GM03348 (cell line): ENCODE measurements at places on chromosomes 1 and 21.

- DNase-seq = peak; percentile 16
Observed at GRCh38 chr1:68973459-68974244, 476.8 kb upstream of the DEPDC1 start.

GRCh38 chr1:113676524-113676923, 82.8 kb downstream of the PHTF1 start:
- no peak for DNase-seq

- DNase-seq = no peak
Observed at GRCh38 chr1:52877554-52877953, 35.0 kb downstream of the ZYG11A start.

DNA sequence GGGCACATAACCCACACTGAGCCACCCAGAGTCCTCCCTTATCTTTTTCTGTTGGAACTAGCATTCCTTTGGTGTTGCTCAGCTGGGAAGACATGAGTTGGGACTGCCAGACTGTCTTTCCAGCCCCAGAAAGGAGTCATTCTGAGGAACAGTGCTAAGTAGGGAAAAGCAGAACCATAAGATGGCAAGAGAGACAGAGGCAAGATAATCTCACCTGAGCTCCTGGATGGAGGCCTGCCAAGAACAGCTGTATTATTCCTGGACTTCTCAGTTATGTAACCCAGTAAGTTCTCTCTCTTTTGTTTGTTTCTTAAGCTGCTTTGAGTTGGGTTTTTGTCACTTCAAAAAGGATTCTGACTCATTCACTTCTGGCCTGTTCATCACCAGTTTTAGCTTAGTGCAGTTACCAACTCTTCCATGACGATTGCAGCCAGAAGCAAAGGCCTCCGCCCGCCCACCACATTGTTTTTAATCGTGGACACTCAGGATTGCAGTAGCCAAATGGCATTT, 134.4 kb downstream of the OMA1 start:
- DNase-seq = peak; percentile 49

- DNase-seq = no peak
Observed at GRCh38 chr1:19877181-19877750, 4.9 kb upstream of the OTUD3 start.

GRCh38 chr21:25501996-25502665, 105.2 kb downstream of the MRPL39 start:
- no peak for DNase-seq

DNA sequence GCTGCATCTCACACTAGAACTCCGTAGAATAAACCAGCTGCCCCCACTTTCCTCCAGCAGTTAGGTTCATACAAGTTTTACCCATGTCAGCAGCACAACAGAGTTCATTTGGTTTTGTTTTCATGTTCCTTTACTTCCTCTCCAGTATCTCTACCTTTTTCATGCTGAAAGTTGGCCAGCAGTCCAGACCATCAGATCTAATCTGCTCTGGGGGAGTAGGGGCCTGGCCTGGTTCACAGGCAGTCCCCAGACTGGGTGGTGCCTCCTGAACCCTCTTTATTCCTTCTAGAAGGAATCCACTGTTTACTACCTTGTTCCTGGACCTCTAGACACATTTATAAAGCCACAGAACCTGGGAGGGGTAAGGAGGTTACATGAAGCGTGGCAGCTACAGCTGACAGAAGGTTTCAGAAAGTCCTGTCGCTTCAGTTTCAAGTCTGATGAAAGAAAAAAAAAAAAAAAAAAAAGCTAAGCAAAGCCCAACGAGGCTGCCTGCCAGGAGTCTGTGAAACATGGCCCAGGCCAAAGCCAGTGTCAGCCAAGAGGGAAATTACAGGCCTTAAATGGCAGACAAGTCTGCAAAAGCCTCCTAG, 184.6 kb upstream of the JUN start:
- peak; percentile 66 for DNase-seq
